GM12864 (cell line): ENCODE measurements at places on chromosomes 6 and 20.

DNA sequence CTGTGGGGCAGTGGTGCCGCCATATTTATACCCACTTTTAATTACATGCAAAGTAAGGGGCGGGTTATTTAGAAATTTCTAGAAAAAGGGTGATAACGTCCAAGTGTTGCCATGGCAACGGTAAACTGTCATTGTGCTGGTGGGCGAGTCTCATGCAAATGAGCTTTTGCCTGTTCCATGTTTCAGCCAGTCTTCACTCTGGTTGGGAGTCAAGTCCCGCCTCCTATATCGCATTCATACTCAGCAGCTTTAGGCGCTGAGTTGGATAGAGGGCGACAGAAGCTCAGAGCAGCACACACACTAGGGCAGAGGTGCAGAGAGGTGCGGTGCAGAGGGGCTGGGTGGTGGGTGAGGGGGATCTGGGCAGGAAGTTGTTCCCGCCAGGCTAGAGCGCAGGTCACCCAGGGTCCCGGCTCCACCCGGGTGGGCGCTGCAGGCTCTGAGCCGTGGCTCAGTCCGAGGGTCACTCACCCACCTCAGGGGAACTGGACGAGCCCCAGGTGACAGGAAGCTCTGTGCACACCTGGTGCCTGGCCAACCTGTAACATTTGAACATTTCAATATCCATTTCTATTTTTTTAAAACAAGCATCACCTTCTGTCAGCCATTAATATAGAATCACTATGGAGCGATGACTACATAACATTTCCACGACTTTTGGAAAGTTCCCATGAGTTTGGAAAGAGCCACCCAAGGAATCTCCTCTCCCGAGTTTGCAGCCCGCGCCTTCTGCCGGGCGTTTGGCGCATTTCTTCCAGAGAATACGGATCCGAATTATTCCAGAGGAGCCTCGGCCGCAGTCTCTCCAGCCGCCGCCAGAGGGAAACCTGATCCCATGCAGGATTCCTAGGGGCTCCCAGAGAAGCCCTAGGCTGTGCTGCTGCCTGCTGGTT is 89.1 kb upstream of the PHACTR3 start:
- DNase-seq: no peak

DNA sequence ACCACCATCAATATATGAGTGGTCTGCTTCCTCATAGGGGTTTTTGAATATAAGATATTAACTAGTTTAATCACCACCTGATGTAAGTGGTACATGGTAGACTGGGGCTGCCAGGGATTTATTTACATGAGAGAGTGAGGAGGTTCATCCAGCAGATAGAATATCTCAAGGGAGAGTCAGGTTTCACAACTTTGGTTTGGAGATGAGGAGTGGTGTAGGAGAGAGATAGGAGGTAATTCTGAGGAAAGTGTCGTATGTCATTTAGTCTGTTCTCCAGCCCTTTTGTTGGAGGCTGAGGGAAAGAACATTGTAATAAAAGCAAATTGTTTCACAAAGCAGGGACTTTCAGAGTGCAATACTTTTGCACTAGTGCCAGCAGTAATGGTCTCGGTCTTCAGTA is 16.8 kb downstream of the L3MBTL3 start:
- DNase-seq: no peak

GRCh38 chr6:101290346-101290745 is 103.2 kb upstream of the GRIK2 start:
- no peak for DNase-seq

DNA sequence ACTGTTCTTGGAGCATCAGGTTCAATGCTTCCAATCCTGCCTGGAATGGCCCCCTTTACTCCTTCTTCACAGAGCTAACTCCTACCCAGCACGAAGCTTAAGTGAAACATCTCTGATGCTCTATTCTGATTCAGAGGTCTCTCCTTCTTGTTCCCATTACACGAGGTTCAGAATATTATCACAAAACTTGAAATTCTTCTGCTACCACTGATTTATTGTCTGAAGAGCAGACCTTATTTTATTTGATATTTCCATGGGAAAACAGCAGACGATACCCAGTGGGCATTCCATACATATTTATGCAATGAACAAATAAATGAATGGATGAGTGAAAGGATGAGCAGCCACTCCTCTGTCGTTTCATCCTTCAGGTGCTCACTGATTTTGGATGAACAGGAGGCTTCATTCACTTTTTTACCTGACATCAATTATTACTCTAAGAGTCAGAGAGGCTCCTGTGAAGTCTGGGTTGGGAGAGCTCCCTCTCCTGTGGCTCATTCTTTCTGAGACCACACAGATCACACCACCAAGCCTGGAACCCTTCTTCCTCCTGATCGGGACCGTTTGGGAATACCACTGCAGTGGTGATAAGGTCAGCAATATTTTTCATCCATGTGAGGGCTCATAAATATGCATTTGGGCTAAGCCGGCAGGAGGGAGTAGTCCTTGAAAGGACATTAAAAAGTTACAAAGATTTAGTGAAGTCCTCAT is 25.8 kb downstream of the SMLR1 start:
- DNase-seq: no peak

GRCh38 chr6:19757036-19757435 is 80.1 kb upstream of the ID4 start:
- DNase-seq: no peak

DNA sequence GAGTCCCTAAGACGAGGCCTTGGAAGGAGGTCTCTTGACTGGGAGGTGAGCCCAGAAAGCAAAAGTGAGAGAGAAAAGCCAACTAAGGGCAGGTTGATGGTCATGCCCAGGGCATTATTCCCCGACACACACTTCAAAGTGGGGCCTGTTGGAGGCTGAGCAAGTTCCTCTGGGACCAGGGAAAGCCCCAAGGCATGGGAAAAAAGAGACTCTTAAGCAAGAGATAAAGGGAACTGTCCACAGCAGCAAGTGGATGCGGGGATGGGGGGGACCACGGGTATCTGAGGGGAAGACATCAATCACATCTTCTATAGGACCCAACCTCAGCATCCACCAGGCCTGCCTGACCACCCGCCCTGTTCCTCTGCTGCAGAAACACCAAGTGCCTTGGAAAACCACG is 119.9 kb upstream of the MAFB start:
- no peak for DNase-seq

GRCh38 chr6:1463751-1464426 is 74.5 kb downstream of the FOXF2 start:
- no peak for DNase-seq

DNA sequence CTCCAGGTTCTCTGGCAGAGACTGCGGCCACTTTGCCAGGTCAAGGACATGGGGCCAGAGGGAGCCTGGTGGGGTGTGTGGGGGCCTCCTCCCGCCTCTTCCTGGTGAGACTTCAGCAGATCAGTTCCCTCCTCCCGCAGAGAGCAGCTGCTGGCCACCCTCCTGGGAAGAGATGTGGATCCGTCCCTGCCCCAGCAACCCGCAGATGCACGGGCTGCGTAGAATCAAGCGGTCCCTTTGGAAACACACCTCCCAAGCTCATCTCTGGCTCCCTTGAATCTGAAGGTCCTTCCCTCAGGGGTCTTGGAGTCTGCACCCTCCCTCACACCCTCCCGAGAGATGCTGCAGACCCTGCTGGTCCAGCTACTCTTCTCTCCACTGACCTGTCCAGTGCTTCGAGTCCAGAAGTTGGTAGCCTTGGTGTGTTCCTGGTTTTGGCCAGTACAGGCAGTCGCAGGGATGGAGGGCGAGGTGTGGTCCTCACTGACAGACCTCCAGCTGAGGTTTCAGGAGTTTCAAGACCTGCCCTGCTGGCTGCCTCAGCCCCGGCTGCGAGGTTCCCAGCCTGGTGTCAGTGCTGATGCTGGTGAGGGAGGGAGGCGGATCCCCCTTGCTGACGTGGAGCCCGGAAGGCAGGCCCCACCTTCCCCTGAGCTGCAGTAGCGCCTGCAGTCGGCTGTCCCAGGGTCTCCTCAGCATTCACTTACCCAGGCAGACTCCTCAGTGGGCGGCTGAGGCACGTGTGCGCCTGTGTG is at the start of gene NPBWR2:
Gene NPBWR2 (minus strand): TSS at position 585 of the 755 bp plus-strand sequence. CDS start 734 bp downstream, outside the sequence.
- DNase-seq: no peak

DNA sequence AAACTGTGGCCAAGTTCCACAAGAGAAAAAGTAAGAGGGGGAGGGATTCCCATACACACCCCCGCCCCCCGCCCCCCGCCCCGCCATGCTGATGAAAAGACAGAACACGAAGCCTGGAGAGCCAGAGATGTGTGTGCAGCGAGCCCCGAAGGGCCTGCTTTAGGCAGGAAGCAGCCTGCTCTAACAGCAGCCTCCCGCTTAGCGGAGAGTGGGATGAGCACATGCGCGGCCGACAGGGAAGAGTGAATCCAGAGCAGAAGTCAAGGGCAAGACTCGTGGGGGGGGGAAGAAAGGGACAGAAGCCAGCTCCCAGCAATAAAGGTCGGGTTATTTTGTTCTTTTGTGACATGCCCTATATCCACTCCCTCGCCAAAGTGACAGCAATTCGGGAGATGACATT is 67.2 kb upstream of the PTGIS start:
- DNase-seq: no peak

DNA sequence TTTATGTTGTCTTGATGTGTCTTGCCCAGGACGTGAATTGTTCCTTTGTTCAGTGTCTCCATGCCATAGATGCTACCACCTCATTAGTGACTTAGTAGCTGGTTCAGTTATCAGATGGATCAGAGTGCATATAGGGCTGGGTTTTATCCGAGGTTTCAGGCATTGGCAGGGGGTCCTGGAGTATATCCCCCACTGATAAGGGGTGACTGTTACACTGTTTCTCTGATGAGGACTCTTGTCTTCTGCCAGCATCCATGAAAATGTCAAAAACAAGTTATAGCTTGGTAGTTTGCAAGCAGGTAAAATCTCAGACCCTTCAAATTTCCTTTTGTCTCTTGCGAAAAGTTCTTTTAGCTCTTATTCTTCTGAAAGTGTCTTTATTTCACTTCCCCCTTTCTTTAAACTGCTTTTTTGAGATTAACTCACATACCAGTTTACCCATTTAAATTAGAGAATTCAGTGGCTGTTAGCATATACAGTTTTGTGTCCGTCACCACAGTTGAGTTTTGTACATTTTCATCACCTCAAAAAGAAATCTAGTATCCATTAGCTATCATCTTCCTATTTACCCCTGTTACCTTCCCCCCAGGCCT is 109.2 kb downstream of the CDYL start:
- DNase-seq: no peak

GRCh38 chr6:83893024-83893423 is 33.5 kb downstream of the CYB5R4 start:
- DNase-seq: no peak

DNA sequence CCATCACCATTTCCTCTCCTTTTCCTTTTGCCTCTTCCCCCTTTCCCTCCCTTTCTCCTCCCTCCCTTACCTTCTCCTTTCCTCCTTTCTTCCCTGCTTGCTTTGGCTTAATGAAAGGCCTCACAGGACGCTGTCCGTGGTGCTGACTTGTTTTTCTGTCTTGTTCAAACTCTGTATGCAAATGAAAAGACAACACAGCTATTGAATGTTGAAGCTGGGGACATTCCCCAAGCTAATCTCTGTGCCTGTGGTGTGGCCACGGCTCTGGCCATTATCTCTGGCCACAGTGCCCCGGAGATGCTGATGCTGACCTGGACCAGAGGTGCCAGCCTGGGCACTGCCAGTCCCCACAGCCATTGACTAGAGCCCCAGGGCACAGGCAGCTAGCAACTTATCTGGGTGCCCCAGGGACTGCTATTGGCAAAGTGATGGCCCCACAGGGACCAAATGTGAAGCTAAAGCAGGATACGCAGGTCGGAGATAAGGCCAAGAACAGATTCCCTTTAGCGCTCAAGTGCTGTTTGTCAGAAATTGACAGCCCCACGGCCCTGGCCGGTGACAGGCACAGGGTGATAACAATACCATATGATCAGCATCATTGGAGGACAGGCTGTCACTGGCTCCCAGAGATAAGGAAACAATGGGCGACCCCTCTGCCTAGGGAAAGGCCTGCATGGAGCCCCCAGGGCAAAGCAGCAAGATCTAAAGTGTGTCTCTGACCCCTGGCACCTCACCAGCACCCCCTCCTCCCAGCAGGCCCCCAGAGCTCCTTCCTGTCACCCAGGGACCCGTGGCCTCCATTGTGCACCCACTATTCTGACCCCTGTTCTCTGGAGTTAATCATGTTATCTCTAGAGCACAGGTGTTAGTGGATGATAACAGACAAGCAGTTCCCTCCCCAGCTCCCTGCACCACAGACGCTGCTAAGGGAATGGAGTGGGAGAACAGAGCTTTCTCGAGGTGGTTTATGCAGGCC is 31.6 kb upstream of the SLC32A1 start:
- DNase-seq: peak; percentile 5

DNA sequence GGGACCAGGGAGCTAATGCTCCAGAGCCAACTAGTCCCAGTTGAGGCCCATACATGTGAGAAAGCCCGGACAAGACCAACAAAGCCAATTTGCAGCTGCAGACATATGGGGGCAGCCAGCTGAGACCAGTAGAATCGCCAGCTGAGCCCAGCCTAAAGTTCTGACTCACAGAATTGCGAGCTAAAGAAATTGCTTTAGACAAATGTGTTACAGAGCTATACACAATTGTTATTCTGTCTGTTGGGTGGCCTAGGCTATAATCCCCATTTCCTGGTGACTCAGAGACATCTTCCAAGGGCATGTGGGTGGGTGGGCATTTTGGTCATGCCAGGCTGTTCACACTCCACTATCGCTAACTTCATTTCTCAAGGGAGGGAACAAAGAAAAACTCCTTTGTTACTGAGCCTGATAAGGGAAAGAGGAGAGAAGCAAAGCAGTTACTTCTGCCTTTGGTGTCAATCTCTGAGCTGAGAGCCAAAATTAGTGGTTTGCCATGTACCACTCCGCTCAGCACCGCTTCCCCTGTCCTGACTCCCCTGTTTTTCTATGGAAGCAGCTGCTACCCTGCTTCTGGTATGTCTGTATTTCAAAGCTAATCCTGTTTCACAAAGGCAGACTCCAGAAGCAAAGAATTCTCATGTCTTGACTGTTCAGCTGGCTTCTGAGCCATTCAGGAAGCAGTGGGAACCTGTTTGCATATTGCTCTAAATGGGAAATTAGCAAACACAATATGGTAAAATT is 26.1 kb downstream of the SCP2D1 start:
- DNase-seq: no peak

GRCh38 chr6:74368746-74369145 is 672.7 kb downstream of the CD109 start:
- DNase-seq: no peak

GRCh38 chr6:62338477-62338876 is 52.5 kb upstream of the KHDRBS2 start:
- no peak for DNase-seq
